Activated CD4-positive, alpha-beta T cell treated with anti-CD3 and anti-CD28 coated beads, Interleukin-2, amount 50 U/mL, for 1 hour (primary cell): ENCODE measurements at places on chromosomes 11 and 22.

GRCh38 chr11:69048031-69048693, 570 bp upstream of the TPCN2 start:
- no peak for DNase-seq

GRCh38 chr11:132933703-132934102, 598.6 kb downstream of the OPCML start:
- DNase-seq = no peak

DNA sequence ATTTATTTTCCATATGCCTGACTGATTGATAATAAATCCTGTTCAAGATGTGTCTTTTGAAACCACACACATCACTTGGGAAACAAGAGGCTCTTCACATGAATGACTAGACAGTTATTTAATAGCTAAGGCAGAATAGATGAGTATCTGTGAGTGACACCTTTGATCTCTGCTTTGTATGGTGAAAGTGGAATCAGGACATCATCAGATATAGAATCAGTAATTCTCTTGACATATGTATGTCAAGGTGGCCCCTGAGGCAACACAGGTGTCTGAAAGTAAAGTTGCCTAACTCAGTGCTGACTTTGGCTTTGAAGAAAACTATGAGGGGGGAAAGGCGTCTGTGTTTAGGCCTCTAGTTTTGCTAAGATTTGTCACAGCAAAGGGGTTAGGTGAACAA, 11.5 kb upstream of the CASP4 start:
- no peak for DNase-seq

DNA sequence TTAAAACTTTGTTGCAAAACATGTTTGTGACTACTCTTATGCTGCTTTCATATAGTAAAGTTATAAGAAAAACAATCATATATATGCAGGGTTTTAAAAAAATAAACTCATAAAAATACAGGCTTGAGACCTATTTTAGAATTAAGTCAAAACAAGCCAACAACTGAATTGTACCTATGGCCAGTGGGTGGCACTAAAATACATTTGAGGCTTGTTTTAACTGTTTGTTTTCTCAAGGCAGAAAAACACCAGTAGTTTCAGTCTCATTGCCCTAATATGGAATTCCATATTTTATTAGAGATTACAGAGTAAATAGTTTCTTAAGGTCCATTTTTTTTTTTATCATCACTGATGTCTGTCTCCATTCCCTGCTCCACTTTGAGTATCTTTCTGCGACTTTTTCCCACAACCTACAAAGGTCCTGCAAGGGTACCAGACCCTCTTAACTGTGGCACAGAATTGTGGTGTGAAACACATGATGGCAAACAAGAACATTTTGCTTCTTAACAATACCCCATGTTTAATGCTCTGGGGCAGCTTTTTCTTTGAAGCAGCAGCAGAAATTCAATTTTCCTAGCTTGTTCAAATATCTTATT, 8.5 kb upstream of the CCDC89 start:
- DNase-seq = no peak

GRCh38 chr11:95760941-95761340, 28.6 kb downstream of the FAM76B start:
- DNase-seq = no peak

GRCh38 chr11:30741039-30741550, 154.9 kb upstream of the MPPED2 start:
- DNase-seq = no peak

DNA sequence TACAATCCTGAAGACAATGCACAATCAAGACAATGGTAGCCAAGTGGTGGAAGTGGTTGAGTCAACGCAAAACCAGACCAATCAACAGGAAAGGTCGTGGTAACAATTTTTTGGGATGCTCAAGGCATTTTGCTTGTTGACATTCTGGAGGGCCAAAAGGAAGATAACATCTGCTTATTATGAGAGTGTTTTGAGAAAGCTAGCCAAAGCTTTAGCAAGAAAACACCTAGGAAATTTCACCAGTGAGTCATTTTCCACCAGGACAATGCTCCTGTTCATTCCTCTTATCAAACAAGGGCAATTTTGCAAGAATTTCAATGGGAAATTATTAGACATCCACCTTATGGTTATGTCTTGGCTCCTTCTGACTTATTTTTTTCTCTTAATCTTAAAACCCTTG, 1932.2 kb upstream of the RAG2 start:
- no peak for DNase-seq
